ENCODE measurements at places on chromosomes 1 and 21.

- DNase-seq: no peak
These were observed 54.0 kb upstream of the TMEM51 start for GRCh38 chr1:15099441-15100120.

DNA sequence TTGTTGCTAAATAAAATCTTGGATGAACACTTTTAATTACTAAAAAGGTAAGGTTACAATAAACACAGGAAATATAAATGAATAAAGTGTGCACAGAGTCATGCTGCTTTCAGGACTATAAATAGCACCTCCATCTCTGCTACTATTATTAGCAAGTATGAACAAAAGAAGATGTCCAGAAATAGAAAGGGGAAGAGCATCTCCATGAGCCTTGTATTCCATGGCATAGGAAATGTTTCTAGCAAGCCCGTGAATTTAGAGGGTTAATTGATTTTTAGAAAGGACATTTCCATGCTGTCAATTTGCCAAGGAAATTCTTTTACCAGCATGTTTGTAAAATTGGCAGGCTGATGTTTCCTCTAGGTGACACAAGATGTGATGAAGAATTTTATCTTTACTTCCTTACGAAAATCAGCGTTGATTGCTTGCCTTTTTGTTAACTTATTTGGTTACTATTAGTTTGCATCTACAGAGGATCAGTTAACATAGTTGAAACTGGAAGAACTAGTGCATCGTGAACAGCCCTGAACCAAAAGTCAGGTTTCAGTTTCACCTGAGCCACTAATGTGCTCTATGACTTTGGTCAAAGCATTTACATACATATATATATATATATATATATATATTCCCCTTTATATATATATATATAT, 45.3 kb downstream of the NR5A2 start:
- DNase-seq: no peak

GRCh38 chr1:218209351-218209861, 75.7 kb upstream of the RRP15 start:
- DNase-seq: no peak

DNA sequence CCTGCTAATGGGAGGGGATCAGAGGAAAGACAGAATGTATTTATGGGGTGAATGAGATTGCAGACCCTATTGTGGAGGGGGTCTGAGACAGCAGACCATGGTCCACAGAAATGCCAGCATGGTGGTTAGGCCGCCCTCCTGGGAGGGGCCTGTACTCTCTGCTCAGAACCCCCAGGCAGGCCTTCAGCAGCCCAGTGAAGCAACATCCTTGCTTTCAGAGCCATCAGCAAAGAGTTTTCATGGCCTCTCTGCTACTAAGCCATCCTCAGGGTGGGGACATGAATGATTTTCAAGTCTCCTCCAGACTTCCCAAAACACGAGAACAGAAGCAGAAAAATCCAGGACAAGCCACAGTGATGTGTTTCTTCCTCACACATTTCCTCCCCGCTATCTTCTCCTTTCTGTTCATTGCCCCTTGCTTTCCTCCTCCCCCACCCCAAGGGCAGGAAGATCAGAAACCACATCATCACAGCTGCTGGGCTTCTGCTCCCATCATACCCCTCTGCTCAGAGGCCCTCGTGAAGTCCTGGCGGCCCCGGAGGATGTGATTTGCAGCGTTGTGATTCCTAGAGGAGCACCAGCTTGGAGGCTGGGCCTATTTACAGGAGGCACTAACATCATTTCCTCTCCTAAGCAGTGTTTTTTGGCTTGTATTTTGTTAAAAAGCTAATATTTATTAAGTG, 48.0 kb downstream of the ABCA4 start:
- no peak for DNase-seq

DNA sequence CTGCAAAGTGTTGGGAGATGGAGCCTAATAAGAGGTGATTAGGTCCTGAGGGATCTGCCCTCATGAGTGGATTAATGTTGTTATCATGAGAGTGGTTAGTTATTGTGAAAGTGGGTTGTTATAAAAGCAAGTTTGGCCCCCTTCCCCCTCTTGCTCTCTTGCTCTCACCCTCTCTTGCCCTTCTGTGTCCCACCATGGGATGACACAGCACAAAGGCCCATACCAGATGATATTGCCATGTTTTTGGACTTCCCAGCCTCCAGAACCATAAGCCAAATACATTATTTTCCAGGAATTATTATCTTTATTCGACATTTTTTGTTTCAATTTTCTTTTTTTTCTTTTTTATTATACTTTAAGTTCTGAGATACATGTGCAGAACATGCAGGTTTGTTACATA, 41.4 kb upstream of the IGSF5 start:
- DNase-seq: no peak

- DNase-seq: no peak
These were observed 205.7 kb upstream of the PTBP2 start for GRCh38 chr1:96515925-96516324.

- DNase-seq: no peak
These were observed 3.1 kb upstream of the TEKT2 start for GRCh38 chr1:36080801-36081200.

Measured in stimulated activated CD4-positive, alpha-beta T cell treated with anti-CD3 and anti-CD28 coated beads, Interleukin-4, amount 100 ng/mL, for 24 hours (primary cell).